ENCODE measurements at places on chromosomes 7 and 10.

DNA sequence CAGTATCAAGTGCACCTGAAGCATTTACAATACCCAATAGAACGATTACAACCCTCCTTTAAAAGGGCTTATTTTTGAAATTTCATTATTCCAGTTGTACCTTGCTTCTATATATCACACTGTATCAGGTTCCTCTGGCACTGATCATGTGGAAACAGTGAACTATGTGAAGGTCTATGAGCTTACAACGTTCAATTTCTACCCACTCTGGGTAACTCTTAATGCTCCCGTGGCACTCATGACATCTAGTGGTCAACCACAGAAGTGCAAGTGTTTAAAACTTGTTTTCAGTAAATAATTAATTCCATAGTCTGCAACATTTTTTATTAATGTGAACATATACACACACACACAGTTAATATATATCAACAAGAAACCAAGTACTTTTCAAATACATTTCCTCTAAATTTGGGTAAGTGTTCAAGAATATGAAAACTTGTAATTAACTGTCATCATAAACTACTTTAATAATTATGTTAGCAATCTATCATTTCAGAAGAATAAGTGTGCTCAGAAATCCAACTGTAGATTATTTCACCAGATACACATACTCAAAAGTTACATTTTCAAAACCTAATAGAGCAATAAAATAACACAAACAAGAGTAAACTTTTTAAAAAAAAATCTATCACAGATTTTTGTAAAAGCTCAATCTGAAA is 61.0 kb downstream of the MPP7 start:
- DNase-seq: peak; percentile 49

DNA sequence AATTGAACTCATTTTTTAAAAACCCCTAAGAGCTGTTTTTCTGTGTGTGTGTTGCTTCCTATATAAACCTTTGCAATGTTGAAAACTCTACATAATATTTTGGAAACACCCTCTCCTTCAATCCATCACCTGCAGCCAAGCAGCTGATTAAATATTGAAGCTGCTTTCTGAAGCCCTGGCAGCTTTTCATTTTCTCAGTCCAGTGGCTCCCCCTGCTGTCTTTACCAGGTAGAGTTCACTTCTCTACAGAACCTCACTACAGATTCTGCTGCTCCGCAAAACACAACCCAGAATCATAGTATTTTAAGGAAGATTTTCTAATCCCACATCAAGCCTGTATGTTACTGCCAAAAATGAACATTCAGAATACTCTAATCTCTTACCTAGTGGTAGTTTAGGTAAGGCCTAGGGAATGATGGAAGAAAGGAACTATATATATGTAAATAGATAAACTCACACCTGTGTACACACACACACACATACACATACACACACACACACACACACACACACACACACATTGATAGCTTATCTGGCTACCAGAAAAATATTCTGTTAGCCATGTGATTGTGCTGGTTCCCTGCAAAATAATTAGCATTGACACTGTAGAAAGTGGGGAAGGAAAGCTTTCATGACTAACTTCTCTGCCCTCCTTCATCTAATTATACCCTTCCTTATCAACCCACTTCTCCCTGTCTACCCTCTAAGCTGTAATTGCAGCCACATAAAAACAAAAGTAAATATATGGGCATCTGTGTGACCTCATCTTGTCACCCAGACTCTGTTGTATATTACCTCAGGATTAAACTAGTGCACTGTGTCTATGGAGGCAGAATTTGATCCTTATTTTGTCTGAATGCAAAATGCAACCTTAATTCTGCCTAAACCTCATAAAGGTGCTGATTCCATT is 229.5 kb upstream of the FZD1 start:
- DNase-seq: peak; percentile 57

DNA sequence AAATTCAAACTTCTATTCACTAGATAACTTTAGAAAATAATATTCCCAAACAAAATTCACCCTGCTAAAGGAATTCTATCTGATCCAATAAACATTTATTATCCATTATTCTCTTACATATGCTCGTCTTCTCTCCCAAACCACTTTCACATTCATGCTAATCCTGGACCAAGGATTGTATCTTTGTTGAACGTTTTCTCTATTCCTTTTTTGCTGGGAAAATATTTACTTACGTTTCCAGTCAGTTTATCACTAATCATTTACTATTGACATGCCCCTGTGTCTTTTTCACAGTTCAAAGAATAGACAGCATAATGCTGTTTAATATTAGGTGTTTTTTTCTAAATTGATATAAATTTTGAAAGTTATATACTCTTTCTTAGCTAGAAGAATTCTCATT is 3.2 kb downstream of the TEX47 start:
- DNase-seq: no peak

- no peak for DNase-seq
These were observed 329.0 kb upstream of the C7orf33 start for GRCh38 chr7:148261523-148261922.

- DNase-seq: no peak
These were observed 232.0 kb upstream of the NRP1 start for GRCh38 chr10:33566426-33566825.

GRCh38 chr10:105280895-105281294 is 639.8 kb downstream of the SORCS3 start:
- DNase-seq: no peak

DNA sequence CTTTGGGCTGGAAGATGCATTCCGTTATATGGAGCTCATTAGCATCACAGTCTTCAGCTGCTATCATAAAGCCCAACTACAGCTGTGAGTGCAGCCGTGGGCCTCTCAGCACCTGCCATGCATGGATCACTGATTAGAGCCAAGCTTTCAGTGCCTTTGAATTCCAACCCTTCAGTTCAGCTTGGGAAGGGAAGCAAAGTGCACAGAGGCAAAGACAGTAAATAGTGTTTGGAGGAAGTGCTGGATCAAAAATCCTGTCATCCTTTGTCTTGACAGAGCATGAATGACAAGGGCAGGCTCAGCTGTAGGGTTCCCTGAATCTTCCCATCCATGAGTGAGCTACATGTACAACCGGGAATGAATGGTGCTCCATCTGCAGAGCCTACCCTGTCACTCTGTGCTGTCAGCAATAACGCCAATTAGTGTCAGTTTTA is 153.7 kb downstream of the DNAJB9 start:
- no peak for DNase-seq

GRCh38 chr7:24703296-24703695 is 54.0 kb downstream of the GSDME start:
- no peak for DNase-seq

DNA sequence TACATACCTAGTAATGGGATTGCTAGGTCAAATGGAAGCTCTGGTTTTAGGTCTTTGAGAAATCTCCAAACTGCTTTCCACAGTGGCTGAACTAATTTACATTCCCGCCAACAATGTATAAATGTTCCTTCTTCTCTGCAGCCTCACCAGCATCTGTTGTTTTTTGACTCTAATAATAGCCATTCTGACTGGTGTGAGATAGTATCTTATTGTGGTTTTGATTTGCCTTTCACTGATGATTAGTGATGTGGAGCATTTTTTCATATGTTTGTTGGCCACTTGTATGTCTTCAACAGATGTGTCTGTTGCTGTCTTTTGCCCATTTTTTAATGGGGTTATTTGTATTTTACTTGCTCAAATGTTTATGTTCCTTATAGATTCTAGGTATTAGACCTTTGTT is 675.5 kb downstream of the SUGCT start:
- no peak for DNase-seq

GRCh38 chr10:112426111-112426510 is 20.6 kb downstream of the ZDHHC6 start:
- DNase-seq: no peak

- no peak for DNase-seq
These were observed 9.3 kb upstream of the AHR start for GRCh38 chr7:17289074-17289645.

DNA sequence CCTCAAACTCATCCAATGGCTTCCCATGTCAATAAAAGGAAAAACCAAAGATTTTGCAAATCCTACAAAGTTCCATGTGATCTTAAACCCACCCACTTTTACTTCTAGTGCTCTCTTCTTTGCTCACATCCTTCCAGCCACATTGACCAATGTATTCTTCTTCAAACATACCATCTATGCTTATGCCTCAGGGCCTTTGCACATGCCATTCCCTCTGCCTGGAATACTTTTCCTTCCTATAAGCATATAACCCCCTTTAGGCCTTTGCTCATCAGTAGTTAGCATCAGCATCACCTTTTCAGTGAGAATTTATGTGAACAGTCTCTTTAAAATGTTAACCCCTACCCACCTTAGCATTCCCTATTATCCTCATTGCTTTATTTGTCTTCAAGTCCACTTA is 11.0 kb upstream of the PCLO start:
- no peak for DNase-seq

GRCh38 chr10:51369903-51370302 is 295.6 kb downstream of the PRKG1 start:
- DNase-seq: no peak

- DNase-seq: no peak
These were observed 123.3 kb downstream of the AOAH start for GRCh38 chr7:36600869-36601530.

GRCh38 chr7:2773608-2774007 is 70.5 kb downstream of the GNA12 start:
- no peak for DNase-seq

DNA sequence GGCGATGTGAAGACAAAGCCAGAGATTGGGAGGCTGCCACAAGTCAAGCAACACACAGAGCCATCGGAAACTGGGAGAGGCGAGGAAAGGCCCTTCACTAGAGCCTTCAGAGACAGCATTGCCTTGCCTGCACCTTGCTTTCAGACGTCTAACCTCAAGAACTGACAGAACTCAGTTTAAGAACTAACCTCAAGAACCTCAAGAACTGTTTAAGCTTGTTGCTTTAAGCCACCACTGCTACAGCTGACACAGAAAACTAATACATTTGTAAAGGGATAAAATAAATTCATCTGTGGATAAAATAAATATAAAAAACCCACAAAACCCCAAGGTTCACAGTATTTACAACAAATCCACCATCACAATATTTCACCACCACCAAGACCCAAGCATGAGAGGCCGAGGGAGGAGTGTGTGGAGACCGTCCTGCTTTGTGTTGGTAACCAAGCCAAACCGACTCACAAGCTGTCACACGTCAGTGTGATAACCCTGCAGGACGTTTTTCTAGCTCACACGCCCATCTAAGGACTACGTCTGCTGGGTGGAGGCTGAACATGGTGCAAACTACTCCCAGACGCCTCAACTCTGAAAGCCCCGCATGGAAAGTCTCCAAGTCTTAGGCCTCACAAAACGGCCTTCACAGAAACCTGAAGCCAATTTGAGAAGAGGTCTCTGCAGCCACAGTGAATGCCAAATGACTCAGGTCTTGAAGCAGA is 116.8 kb downstream of the ABLIM1 start:
- peak; percentile 65 for DNase-seq

- DNase-seq: peak; percentile 77
These were observed 69.1 kb upstream of the MXI1 start for GRCh38 chr10:110138197-110138812.

GRCh38 chr7:157403646-157404401 is 67.0 kb downstream of the DNAJB6 start:
- DNase-seq: no peak

DNA sequence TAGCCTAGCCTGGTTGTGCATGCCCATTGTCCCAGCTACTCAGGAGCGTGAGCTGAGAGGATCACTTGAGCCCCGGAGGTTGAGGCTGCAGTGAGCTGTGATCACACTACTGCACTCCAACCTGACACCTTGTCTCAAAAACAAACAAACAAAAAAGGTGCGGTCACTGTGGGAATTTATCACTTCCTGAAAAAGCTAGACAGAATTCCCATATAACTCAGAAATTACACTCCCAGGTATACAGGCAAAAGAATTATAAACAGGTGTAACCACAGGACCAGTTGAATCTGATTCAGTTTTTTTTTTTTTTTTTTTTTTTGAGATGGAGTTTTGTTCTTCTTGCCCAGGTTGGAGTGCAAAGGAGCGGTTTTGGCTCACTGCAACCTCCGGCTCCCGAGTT is 3.2 kb upstream of the OGDH start:
- no peak for DNase-seq

- no peak for DNase-seq
These were observed 149.8 kb upstream of the PRKCQ start for GRCh38 chr10:6729861-6730344.

GRCh38 chr10:16792675-16793074 is 24.5 kb downstream of the RSU1 start:
- DNase-seq: no peak

- DNase-seq: no peak
These were observed 4.0 kb downstream of the OPN4 start for GRCh38 chr10:86658261-86658741.

All from mesendoderm (in vitro differentiated cells).